ENCODE measurements at places on chromosomes 13 and 19.

- no peak for DNase-seq
Measured at GRCh38 chr13:38147050-38147449, 202.6 kb upstream of the UFM1 start.

- DNase-seq: no peak
Measured at GRCh38 chr19:14441041-14441938, 8.2 kb downstream of the PKN1 start.

GRCh38 chr19:48194844-48195830, 24.7 kb downstream of the ZSWIM9 start:
- DNase-seq: no peak

GRCh38 chr13:113489171-113489548, 1.4 kb downstream of the DCUN1D2 start:
- no peak for DNase-seq

DNA sequence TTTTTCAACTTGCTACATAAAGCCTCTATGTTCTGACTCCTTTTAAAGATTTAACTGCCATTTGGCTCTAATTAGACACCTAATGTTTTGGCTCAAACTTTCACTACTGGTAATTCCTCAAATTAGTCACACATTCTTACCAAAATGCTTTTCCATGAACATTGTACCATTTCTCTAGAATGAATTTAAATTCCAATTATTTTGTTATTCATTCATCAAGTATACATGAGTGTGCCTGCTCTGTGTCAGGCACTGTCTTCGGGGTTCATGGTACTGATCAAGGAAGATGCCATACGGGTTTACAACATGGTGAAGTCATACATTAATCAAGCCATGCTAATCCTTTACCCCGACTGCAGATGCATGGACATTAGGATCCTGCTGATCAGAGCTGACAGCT, 69.1 kb upstream of the POSTN start:
- no peak for DNase-seq

GRCh38 chr13:44620057-44620456, 43.9 kb upstream of the TSC22D1 start:
- no peak for DNase-seq

DNA sequence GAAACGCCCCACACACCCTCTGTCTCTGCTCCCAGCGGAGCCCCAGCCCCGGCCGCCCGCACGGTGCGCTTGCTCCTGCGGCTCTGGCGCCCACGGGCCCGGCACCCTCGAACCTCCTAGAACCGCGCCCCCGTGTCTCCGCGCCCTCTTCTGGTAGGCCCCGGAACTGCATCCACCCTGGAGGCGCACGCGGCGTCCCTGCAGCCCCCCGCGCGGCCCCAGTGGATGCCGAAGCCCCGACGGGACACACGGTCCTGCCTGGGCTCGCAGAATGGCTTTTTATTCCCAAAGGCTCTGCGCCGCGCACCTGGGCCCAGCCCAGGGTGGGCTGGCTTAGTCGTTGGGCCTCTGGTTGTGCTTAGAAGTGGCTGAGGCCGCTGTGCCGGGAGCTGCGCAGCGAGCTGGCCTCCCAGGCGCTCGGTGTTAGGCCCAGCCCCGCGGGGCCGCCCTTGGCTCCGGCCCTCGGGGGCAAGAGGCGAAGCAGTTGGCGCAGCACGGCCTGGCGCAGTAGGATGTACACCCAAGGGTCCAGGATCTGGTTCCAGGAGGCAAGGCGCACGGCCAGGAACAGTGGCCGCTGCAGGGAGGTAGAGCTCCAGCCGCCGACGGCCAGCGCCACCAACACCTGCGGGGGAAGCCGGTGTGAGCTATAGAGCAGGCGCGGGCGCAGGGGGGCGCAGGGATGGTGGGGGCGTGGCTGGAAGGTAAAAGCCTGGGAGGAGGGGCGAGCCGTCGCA, 2.8 kb downstream of the PTGER1 start:
- no peak for DNase-seq

GRCh38 chr13:26653310-26653709, 95.8 kb downstream of the WASF3 start:
- DNase-seq: no peak
